ENCODE measurements at places on chromosomes 16 and 17.
A peak's percentile ranks its signal among the peaks of the same experiment; 100 is the strongest.

DNA sequence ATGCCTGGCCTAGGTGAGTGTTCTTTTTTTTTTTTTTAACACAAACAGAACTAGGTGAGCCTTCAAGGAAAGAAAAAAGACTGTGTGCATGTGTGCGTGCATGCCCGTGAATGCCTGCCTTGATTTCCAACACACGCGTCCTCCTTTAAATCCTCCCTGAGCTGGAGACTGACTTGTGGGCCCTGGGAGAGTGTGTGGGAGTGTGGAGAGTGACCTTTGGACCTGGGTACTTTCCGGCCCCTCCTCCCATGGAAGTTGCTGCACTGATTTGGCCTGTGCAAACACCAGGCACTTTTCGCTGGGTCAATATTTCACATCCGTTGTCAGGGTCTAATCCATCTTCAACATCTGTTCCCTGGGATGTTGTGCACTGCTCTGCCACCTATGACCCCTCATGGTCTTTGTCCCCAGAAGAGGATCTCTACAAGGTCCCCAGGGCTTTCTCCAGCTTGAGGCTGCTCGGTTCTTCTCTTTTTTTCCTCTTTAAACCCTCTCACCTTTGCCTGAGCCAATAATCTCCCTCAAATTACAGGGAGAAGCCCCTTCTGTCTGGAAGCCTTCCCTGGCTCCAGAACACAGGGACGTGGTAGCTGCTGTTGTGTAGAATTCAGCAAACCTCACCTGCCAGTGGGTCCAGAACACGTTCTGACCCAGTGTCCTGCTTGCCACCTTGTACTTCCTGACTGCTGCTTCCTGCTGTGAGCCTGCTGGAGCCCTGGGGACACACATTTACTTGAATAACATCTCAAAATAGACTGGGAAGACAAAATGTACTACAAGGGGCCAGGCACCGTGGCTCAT lies 20.8 kb upstream of the ATP5MC1 start:
- no peak for DNase-seq

- DNase-seq, result no peak
Measured at GRCh38 chr16:11806721-11807120, 9.7 kb upstream of the ZC3H7A start.

GRCh38 chr17:62617894-62618472 lies 9.5 kb upstream of the MRC2 start:
- DNase-seq, result no peak

DNA sequence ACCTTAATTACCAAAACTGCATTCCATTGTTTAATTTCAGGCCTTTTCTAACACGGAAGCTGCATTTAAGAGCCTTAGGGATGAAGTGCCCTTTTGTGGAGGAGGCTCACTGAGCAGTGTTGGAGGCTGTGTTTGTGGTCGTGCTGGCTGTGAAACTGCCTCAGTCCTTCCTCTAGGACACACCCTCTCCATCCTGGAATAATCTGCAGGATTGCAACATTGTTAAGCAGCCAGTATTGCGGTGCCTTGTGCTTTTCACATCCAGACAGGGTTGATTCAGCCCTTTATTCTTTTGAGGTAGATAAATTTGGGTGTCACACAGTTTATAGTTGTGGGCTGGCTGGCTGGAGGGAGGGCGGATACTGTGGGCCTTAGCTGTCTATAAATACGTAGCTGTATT lies 141.6 kb downstream of the CDRT15L2 start:
- DNase-seq, result no peak

DNA sequence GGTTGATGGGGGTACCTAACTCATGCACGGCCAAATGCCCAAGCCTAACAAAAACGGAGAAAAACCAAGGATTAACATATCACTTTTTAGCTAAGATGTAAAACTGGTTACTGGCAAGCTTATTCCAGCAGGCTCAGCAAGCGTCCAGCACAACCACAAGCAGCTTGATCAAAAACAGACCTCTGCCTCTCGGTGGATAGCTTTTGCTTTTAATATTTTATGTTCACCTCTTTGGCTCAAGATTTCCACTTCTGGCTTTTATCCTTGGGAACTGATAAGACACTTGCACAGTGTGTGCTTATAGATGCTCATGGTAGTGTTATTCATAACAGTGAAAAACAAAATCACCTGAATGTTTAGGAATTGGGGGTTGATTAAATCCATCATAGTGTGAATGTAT lies 206.9 kb upstream of the CACNG5 start:
- no peak for DNase-seq

- no peak for DNase-seq
Measured at GRCh38 chr17:59121901-59122480, 15.3 kb upstream of the TRIM37 start.

GRCh38 chr17:2250140-2251095 lies 53.2 kb downstream of the SMG6 start:
- DNase-seq, result no peak

DNA sequence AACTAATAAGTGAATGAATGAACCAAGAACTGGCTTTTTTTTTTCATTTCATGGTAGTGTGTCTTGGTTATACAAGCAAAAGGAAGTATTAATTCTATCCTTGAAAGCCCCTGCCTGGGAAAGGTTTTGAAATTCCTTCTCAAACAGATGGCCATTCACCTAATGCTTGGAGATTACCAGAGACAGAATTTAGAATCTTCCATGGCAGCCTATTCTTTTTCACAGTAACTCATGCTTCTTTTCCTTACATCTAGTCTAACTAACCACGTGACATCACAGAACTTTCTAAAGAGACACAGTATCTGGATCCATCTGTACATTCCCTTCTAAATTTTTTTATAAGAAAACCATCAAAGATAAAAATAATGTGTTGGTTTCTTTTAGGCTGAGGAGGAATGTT lies 151.6 kb downstream of the FTO start:
- DNase-seq, result no peak

- DNase-seq, result no peak
Measured at GRCh38 chr16:21192991-21193390, 18.4 kb downstream of the ZP2 start.

GRCh38 chr17:82231562-82232321 lies 2.9 kb downstream of the SLC16A3 start:
- DNase-seq, result no peak

DNA sequence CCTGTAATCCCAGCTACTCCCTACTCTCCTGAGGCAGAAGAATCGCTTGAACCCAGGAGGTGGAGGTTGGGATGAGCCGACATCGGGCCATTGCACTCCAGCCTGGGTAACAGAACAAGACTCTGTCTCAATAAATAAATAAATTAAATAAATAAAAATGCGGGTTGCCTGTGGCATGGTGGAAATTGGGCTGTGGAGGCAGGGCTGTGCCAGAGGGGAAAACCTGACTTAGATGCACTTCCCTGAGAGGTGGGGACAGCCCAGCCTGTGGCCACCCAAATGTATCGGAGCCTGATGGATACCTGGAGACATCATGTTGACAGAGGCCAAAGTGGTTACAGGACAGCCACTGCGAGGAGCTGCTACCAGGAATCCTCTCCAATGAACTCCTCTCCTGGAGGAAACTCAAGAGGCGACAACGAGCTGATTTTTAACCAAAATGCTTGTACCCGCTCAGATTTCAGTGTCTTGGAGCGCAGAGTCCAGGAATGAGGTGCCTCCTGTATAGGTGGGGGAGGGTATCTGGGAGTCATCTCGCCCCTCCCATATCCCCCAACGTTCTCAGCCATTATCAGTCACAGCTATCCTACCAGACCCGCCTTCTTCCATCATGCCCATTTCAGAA lies 32.3 kb downstream of the DDX19A start:
- no peak for DNase-seq

- no peak for DNase-seq
Measured at GRCh38 chr16:56610609-56611111, 2.3 kb downstream of the MT2A start.

- DNase-seq, result no peak
Measured at GRCh38 chr17:28928061-28928460, 23.3 kb downstream of the PHF12 start.

- no peak for DNase-seq
Measured at GRCh38 chr16:31181102-31181830, 1.3 kb downstream of the FUS start.

GRCh38 chr16:11232852-11233726 lies 22.9 kb downstream of the SOCS1 start:
- peak; percentile 6 for DNase-seq

DNA sequence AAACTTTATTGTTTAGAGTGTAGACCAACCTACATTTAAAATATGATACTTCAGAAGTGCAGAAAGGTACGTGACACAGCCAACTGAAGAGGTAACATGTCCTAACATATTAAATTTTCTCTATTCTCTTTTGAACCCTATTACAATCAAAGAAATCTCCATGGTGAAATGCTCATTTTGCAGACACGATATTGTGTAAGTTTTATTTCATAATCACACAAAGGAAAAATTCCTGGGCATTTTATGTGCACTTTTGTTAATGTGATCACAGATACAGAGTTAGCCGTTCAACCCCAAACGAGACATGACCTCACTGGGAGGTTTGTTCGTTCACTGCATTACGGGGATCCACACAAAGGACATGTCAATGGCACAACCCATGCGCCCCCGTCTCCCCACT lies 21.8 kb downstream of the KCNJ16 start:
- no peak for DNase-seq

GRCh38 chr16:21264571-21265036 lies 13.5 kb downstream of the CRYM start:
- DNase-seq, result peak; percentile 13

DNA sequence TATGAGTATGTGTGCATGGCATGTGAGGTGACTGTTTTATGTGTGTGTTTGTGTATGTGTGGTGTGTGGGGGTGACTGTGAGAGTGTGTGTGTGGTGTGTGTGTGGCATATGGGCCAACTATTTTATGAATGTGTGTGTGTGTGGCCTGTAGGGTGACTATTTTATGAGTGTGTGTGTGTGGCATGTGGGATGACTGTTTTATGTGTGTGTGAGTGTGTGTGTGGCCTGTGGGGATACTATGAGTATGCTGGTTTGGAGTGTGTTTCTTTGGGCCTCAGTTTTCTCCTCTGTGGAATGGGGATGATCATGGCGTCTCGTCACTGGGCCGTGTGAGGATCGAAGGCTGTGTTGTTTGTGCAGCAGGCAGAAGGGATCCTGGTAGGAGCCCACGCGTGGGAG lies 152.1 kb upstream of the PLCG2 start:
- DNase-seq, result no peak
